ENCODE measurements at places on chromosomes 5 and 9.

- no peak for DNase-seq
These were observed 65.0 kb downstream of the DOCK8 start for GRCh38 chr9:279674-280073.

- no peak for DNase-seq
These were observed 56.3 kb downstream of the SPTLC1 start for GRCh38 chr9:92058723-92059444.

DNA sequence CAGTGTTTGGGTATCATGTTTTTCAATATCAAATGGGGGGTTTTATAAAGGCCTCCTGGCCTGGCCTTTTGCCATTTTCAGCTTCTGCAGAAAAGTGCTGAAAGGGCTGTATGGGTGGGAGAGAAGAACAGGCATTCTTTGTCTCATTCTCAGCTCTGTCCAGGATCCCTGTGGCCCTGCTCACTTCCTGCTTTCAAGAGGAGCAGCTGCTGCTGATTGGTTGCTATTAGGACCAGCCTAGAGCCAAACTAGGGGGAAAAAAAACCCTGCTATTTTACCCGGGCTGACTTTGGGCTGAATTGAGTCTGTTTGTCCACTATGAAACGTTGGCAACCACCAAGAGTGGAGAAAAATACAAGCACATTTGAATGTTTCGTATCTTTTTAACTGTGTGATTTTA, 117.1 kb downstream of the CMYA5 start:
- DNase-seq = no peak

- no peak for DNase-seq
These were observed 118.8 kb upstream of the PHYKPL start for GRCh38 chr5:178351221-178352034.

- DNase-seq = peak; percentile 79
These were observed at the start of gene MCIDAS for GRCh38 chr5:55226934-55227663. MCIDAS (minus strand) TSS chr5:55227315; CDS start chr5:55227138, 177 bp downstream.

GRCh38 chr9:118008246-118008645, 304.0 kb downstream of the TLR4 start:
- no peak for DNase-seq
